ENCODE measurements at places on chromosomes 5 and 9.

- no peak for DNase-seq
Observed at GRCh38 chr5:67552773-67553172, 356.2 kb upstream of the CD180 start.

- no peak for DNase-seq
Observed at GRCh38 chr5:57853929-57854697, 371.5 kb upstream of the ACTBL2 start.

DNA sequence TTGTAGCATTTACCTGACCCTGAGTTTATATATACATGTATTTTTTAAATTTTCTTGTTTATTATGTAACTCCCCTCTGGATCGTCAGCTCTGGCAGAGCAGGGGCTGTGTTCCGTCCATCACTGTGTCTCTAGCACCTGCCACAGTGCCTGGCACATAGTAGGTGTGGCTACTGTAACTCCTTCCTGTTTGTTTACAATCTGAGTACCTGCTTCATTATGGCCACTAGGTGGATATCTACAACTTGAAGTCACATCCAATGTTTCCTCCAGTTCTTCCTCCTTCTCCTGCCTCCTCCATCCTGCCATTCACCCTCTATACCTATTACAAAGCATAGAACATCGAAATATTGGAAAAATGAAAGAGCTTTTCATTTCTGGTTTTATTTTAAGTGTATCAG lies 14.2 kb upstream of the PPP1R2B start:
- DNase-seq = no peak

DNA sequence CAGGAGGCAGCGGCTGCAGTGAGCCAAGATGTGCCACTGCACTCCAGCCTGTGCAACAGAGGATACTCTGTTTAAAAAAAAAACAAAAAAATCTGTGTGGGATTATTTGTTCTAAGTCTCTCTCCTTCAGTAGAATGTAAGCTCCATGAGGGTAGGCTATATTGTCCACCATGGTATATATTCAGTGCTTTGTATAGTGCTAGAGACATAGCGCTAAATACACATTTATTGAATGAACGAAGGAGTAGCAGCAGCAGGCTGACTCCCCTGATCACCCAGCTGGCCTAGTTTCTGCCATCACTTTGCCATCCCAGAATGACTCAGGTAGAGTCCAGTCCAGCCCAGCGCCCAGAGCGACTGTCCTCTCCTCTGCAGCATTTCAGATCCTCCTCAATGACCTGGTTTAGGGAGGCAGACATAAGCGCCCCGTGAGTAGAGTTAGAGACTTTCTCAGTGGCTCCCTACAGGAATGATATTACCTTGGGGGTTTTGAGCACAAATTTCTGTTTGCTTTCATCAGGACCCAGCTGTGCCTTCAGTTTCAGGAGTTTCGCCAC lies 716 bp downstream of the HARS1 start:
- DNase-seq = no peak

DNA sequence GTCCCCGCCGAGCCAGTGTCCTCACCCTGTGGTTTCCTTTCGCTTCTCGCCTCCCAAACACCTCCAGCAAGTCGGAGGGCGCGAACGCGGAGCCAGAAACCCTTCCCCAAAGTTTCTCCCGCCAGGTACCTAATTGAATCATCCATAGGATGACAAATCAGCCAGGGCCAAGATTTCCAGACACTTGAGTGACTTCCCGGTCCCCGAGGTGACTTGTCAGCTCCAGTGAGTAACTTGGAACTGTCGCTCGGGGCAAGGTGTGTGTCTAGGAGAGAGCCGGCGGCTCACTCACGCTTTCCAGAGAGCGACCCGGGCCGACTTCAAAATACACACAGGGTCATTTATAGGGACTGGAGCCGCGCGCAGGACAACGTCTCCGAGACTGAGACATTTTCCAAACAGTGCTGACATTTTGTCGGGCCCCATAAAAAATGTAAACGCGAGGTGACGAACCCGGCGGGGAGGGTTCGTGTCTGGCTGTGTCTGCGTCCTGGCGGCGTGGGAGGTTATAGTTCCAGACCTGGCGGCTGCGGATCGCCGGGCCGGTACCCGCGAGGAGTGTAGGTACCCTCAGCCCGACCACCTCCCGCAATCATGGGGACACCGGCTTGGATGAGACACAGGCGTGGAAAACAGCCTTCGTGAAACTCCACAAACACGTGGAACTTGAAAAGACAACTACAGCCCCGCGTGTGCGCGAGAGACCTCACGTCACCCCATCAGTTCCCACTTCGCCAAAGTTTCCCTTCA lies 1.4 kb downstream of the GLIS3 start:
- DNase-seq = no peak

DNA sequence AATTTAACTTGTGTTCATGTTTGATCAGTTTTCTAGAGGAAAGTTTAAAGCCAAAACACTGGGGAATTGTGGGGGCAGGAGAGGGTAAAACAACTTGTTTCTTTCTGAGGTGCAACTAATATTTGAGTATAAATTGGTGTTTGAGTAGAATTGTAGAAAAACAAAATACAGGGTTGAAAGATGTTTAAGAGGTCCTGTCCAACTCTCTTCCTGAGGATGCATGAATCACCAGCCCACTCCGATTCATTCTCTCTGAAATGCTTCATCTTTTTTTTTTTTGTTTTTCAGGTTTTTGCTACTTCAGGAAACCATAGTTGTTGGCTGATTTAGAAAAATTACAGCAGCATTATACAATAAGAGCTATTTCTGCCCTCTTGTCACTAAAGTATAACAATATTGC lies 42.4 kb upstream of the TMC1 start:
- no peak for DNase-seq

GRCh38 chr9:68711932-68712331 lies 6.9 kb downstream of the PIP5K1B start:
- no peak for DNase-seq

- no peak for DNase-seq
Observed at GRCh38 chr5:19608444-19609002, 379.5 kb downstream of the CDH18 start.

GRCh38 chr5:101253096-101253495 lies 350.0 kb upstream of the ST8SIA4 start:
- no peak for DNase-seq

DNA sequence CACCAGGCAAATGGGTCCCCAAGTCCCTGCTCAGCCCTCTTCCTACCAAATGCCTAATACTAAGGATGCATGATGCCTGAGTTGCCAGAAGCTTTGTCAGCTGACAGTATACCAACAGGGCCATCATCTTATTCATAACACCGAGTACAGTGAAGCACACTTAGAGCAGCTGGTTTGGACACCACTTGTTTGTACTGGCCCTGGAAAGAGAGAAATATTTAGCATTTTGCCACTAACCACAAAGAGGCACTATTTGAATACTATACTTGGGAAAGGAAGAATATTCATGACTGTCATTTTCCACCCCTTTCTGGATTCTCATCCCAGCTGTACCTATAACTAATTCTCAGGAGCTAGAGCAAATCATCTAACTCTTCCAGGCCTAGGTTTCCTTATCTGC lies 364.4 kb upstream of the KIF2A start:
- no peak for DNase-seq

DNA sequence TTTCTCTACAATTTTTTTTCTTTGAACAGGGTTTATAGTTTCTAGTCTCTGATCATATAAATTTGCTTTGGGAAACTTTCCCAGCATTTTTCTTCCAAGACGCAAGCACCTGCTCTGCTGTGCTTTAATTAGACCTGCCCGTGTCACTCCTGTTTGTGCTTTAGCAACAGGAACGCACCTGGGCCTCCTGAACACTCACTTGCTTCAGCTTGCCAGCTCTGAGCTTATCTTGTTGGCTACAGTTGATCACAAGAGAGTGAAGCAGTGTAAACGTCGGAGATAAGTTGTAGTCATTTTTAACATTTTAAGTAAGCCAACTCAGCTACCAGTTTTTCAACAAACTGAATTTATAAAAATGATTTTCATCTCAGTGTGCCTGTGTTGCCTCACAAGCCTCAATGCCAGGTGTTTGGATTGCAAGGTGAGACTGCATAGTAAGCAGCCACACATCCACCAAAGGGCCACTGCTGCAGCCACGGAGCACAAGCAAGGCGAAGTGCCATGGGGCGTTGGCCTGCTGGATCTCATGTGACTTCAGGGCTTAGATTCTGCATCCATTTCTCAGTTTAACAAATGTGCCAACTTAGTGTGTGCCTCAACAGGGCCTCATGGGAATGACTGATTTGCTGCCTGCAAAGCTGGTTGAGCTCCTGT lies 166.9 kb downstream of the TRIO start:
- DNase-seq = no peak

GRCh38 chr9:4344946-4345345 lies 45.1 kb upstream of the GLIS3 start:
- DNase-seq = peak; percentile 20

DNA sequence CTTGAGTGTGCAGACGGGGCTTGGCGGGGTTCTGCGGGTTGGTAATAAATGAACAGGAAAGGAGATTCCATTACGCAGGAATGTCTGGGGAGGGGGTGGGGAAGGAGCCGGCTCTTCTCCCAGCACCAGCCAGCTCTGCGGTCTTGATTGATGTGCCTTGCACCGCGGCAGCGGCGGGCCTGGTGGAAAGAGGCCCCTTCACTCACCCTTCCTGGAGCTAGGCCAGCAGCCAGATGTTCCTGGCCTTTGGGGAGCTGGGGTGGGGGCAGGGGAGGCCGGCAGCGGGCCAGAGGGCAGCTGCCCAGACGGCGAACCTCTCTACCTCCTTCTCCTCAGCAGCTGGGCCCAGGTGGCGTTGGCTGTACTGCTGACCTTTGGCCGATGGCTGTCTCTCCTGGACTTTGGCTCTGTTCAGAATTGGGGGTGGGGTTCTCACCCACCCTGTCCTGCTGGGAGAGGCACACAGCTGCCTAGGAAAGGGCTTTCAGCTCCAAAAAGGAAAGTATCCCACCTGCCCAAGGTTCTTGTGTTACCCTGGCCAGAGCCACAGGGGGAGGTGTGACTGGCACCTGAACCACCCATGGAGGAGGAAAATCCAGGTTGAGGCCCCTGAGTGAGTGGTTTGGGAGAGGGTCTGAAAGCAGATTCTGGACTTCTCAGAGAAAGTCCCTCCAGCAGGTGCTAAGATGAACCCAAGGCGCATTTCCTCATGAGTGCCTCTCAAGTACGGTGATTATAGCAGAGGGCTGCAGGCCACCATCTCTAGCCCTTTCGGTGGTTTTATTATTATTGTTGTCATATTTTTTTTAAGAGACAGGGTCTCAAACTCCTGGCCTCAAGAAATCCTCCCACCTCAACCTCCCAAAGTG lies 58.0 kb upstream of the SYNPO start:
- no peak for DNase-seq

DNA sequence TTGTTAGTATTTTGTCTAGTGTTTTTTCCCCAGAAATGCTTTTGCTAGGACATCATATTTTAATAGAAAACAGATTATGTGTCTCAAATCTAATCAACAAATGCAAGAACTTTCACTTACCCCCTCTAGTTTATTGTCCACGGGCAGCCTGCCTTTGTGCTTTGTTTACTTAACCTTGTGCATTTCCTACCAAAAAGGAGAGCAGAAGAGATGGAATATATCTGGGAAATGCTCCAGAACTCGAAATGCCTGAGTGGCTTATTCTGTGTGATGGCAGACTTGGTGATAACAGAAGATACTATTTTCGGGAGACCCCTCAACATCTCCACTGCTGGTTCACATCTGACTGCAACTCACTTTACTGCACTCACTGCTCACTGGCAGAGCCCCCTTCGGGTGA lies 33.3 kb upstream of the SPDL1 start:
- DNase-seq = no peak

DNA sequence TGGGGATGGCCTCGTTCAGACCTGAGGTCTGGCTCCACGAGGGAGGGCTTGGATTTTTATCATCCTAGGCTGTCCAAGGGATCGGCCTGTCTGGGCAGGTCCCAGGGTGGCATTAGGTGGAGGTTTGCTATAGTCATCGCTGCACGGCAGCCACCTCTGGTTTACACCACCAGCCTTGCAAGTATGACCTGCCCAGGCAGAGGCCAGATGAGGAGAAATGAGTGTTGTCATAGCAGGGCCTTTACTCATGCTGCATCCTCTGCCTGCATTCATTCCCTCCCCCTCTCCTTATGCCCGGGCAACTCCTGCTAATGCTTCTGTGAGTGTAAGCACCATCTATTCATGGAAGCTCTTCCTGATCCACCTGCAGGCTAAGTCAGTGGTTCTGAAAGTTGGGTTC lies 15.3 kb upstream of the NDST1 start:
- DNase-seq = no peak

DNA sequence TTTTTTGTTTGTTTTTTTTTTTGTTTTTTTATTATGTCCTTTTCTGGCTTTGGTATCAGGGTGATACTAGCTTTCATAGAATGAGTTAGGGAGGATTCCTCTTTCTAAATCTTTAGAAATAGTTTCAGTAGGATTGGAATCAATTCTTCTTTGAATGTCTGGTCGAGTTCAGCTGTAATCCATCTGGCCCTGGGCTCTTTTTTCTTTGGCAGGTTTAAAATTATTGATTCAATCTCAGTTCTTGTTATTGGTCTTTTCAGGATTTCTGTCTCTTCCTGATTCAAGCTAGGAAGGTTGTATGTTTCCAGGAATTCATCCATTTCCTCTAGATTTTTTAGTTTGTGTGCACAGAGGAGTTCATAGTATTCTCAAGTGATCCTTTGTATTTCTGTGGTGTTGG lies 34.9 kb downstream of the IQGAP2 start:
- no peak for DNase-seq

DNA sequence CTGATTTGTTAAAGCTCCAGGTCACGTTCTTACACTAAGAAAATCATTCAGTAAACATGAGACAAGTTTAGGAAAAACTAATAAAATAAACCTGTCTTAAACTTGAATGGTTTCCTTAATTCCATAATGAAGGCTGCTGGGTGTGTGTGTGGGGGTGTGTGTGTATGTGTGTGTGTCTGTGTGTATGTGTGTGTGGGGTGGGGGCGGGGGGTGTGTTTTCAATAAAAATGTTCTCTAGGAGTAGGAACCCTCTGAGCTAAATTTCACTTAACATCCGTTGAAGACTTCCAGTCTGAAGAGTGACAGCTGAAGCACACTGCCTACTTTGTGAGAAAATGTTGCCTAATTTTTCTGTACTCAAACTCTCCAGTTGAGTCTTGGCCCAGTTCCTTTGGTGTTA lies 54.5 kb downstream of the HSPA4 start:
- DNase-seq = no peak

- DNase-seq = no peak
Observed at GRCh38 chr9:126276056-126276728, 50.4 kb upstream of the MVB12B start.

Data from activated T-helper 9 cell treated with anti-CD3 and anti-CD28 coated beads, Interleukin-2, amount 50 U/mL, for 16 hours (primary cell).